ENCODE measurements at places on chromosomes 7 and 10. TPM values are rescaled to one million over a fixed set of nuclear protein-coding genes. Genes with fewer than 3 reads are reported as not detected.

Gene IFRD1
- total RNA-seq = 36.1 TPM

Gene C10orf95
- total RNA-seq = 0.33 TPM

Gene CYP2C19
- not detected for total RNA-seq

Gene NUPR2
- total RNA-seq = not detected

Gene GJD4
- total RNA-seq = not detected

Gene CFAP43
- total RNA-seq = 0.25 TPM

Gene ZYX
- 249 TPM for total RNA-seq

Gene PPP1R9A
- total RNA-seq = not detected

Gene CALHM3
- 0.48 TPM for total RNA-seq

Gene ANKRD1
- not detected for total RNA-seq

Gene JAZF1
- total RNA-seq = 7.2 TPM

Gene GDF2
- not detected for total RNA-seq

DNA sequence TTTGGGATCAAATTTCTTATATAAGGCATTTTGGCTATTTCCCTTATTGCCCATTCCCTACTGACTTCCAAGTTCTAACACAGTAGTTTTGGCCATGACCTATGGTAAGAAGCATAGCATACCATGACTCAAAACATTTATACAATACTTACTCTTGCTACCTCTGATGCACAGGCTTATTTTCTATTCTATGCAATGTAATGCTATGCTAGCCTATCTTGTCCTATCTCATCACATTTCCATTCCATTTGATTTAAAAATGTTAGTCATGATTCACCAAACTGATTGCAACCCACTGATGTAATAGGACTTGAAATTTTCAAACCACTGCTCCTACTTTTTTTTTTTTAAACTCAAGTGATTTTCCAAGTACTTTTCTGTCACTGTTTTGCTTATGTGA lies 658.5 kb downstream of the TYW1 start:
- H3K4me1 ChIP-seq = no peaks in the 10 kb centered on the region
- no peak for DNase-seq
- H3K27ac ChIP-seq = no peak overlapping the region
- no peaks in the 10 kb centered on the region for H3K36me3 ChIP-seq

DNA sequence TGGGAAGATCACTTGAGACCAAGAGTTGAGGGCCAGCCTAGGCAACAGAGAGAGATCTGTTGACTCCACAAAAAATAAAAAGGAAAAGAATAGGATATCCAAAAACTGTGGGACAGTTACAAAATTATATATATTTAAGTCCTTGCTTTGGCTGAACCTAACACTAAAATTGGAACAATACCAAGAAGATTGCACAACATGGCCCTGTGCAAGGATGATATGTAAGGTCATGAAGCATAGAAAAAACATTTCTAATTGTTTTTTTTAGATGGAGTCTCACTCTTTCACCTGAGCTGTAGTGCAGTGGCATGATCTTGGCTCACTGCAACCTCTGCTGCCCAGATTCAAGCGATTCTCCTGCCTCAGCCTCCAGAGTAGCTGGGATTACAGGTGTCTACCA lies 139.0 kb downstream of the TPST1 start:
- H3K27ac ChIP-seq = no peak overlapping the region
- H3K4me3 ChIP-seq = no peak overlapping the region
- H3K4me1 ChIP-seq = no peaks in the 10 kb centered on the region
- no peaks in the 10 kb centered on the region for H3K36me3 ChIP-seq
- peaks cover 7% of the 10 kb centered on the region for H3K27me3 ChIP-seq

DNA sequence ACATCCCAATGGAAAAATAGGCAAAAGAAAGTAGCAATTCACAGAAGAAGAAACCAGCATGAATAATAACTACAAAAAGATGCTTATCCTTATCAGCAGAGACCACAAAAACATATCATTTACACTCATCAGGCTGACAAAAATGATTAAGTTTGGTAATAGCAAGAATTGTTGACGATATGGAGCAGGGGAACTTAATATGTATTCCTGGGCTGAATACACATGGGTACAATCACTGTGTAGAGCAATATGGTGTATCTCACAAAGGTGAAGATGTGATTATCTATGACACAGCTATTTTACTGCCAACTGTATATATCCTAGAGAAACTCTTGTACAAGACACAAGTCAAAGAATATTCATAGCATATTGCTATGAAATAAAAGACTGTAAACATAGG lies 141.8 kb upstream of the NOBOX start:
- no peak overlapping the region for H3K27ac ChIP-seq
- no peak overlapping the region for H3K4me3 ChIP-seq
- DNase-seq = no peak

- peaks cover 2% of the 10 kb centered on the region for H3K36me3 ChIP-seq
- H3K27me3 ChIP-seq = no peaks in the 10 kb centered on the region
- no peak overlapping the region for H3K27ac ChIP-seq
- no peak overlapping the region for H3K4me3 ChIP-seq
- DNase-seq = no peak
Measured at GRCh38 chr7:133433165-133433812, 180.4 kb downstream of the EXOC4 start.

DNA sequence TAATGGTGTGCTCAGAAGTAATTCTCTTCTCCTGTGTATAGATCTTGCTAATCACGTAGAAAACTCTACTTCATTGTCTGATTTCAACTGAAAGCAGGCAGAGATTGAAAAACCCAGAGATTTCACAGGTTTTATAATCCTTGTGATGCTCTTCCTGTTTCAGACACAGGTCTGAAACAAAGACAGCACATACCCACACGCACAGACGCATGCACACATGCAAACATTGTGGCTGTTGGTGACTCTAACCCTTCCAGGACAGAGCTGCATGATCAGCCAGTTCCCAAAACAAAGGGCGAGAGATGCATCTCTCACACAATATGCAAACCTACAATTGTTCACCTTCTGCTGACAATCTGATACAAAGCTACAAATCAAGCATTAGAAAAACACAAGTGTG lies 11.1 kb upstream of the TFEC start:
- H3K36me3 ChIP-seq = no peaks in the 10 kb centered on the region
- no peak overlapping the region for H3K4me3 ChIP-seq
- H3K27ac ChIP-seq = no peak overlapping the region
- H3K4me1 ChIP-seq = no peaks in the 10 kb centered on the region
- DNase-seq = no peak

DNA sequence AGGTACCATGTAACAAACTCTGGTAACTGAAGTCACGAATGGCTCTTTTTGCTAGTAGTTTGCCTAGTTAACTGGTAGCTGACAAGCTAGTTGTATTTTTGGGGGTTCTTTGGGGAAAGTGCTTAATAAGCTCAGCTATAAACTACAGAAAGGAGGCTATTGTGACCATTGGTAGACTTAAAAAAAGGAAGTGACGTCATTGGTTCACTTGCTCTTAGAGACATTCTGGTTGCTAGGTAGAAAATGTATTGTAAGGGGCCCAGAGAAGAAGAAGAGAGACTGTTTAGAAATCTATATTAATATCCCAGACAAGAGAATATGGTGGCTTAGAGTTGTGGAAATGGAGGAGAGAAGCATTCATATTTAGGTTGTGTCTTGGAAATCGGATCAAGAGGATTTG lies 103.0 kb downstream of the NXPH1 start:
- H3K27me3 ChIP-seq = no peaks in the 10 kb centered on the region
- no peaks in the 10 kb centered on the region for H3K4me1 ChIP-seq
- no peak overlapping the region for H3K4me3 ChIP-seq
- H3K27ac ChIP-seq = no peak overlapping the region

- no peak for DNase-seq
- no peaks in the 10 kb centered on the region for H3K4me1 ChIP-seq
- H3K36me3 ChIP-seq = no peaks in the 10 kb centered on the region
- no peak overlapping the region for H3K4me3 ChIP-seq
Measured at GRCh38 chr10:131404886-131405285, 93.4 kb upstream of the TCERG1L start.

DNA sequence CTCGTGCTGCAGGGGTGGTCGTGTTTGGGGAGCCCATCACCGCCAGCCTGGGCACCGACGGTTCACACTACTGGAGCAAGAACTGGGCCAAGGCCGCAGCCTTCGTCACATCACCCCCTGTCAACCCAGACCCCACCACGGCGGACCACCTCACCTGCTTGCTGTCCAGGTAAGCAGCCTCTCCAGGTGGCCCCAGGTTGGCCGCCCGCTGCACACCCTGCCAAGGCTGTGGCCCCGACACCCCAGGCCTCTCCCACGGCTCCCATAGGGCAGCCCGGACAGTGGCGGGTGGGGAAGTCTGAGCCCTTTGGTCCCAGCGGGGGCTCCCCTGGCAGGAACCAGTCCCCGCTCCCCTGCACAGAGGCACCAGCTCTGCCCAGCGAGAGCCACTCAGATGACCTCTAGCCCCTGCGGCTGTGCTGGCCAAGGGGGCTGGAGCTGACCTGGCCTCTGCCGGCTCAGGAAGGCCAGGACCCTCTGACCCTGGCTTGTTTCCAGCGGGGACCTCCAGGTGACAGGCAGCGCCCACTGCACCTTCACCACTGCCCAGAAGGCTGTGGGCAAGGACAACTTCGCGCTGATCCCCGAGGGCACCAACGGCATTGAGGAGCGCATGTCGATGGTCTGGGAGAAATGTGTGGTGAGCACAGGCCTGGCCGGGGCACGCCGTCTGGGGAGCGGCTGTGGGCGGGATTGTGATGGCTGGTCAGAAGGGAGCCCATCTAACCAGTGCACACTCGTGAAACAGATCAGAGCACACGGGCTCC lies 13.8 kb downstream of the DPYSL4 start:
- no peaks in the 10 kb centered on the region for H3K4me1 ChIP-seq
- no peak overlapping the region for H3K4me3 ChIP-seq
- no peaks in the 10 kb centered on the region for H3K27me3 ChIP-seq

- H3K4me1 ChIP-seq = peaks cover 2% of the 10 kb centered on the region
- H3K27ac ChIP-seq = no peak overlapping the region
- DNase-seq = peak; percentile 55
- H3K36me3 ChIP-seq = no peaks in the 10 kb centered on the region
- H3K4me3 ChIP-seq = peak overlapping the region; percentile 38
Measured at GRCh38 chr10:100621360-100622205, 85.8 kb downstream of the HIF1AN start.

DNA sequence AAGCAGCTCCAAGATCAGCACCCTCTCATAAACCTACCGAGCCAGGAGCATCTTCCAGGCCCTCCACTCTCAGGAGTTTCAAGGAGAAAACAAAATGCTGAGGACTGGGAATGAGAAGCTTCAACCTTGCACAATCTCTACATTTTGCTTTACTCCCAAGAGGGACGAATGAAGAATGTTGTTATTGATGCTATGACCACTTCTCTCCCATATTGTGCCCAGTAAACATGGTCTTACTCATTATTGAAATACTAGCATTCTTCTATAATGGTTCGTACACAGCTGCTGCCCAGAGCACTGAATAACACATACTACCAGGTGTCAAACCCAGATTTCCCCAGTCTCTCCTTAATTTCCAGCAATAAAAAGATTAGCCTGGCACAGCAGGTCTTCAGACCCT lies 63.4 kb upstream of the BET1 start:
- H3K4me3 ChIP-seq = no peak overlapping the region
- H3K27ac ChIP-seq = no peak overlapping the region
- peaks cover 16% of the 10 kb centered on the region for H3K4me1 ChIP-seq
- peaks cover 54% of the 10 kb centered on the region for H3K27me3 ChIP-seq
- no peak for DNase-seq

- no peak overlapping the region for H3K4me3 ChIP-seq
- H3K27me3 ChIP-seq = no peaks in the 10 kb centered on the region
- DNase-seq = no peak
- H3K4me1 ChIP-seq = peaks cover 14% of the 10 kb centered on the region
- peaks cover 5% of the 10 kb centered on the region for H3K36me3 ChIP-seq
- H3K27ac ChIP-seq = no peak overlapping the region
Measured at GRCh38 chr10:95660283-95660682, 3.8 kb upstream of the ALDH18A1 start.

- H3K27me3 ChIP-seq = peaks cover 40% of the 10 kb centered on the region
- no peak overlapping the region for H3K27ac ChIP-seq
- no peak overlapping the region for H3K4me3 ChIP-seq
- H3K4me1 ChIP-seq = no peaks in the 10 kb centered on the region
Measured at GRCh38 chr7:25546306-25546705, 318.0 kb upstream of the NPVF start.

- no peaks in the 10 kb centered on the region for H3K27me3 ChIP-seq
- no peaks in the 10 kb centered on the region for H3K36me3 ChIP-seq
- no peak overlapping the region for H3K4me3 ChIP-seq
- H3K4me1 ChIP-seq = no peaks in the 10 kb centered on the region
Measured at GRCh38 chr10:125233726-125234125, 73.4 kb upstream of the CTBP2 start.

DNA sequence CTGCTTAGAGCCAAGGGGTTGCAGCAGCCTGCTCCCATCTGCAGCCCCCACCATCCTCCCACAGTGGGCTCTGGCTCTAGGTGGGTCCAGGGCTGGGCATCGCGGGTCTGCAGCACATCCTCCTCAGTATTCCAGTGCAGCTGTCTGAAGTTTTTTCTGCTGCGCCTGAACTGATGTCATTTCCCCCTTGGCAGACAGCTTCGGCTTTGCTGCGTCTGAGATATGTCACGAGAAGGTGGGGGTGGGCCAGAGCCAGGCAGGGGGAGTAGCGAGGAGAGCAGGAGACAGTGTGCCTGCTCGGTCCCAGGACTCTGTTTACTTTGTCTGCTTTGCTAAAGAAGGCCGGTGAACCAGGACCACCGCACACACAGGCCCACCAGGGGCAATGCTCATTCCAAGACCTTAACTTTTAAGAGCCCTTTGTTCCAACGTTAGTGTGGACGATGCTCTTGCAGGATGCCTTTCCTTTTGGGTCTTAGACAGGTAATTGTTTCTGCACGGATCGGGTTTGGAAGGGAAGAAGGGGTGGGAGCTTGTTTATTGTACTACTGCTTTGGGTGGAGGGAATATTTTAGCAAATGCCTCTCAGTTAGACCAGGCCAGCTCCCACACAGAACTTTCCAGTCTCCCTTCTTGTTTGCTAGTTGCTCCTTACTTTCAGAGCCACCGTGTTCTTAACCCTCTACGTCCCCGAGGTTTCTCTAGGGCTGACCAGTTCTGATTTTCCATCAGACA lies 32.4 kb downstream of the WBP1L start:
- H3K4me1 ChIP-seq = peaks cover 21% of the 10 kb centered on the region
- H3K27ac ChIP-seq = no peak overlapping the region
- H3K27me3 ChIP-seq = no peaks in the 10 kb centered on the region
- H3K36me3 ChIP-seq = peaks cover 6% of the 10 kb centered on the region
- no peak overlapping the region for H3K4me3 ChIP-seq

DNA sequence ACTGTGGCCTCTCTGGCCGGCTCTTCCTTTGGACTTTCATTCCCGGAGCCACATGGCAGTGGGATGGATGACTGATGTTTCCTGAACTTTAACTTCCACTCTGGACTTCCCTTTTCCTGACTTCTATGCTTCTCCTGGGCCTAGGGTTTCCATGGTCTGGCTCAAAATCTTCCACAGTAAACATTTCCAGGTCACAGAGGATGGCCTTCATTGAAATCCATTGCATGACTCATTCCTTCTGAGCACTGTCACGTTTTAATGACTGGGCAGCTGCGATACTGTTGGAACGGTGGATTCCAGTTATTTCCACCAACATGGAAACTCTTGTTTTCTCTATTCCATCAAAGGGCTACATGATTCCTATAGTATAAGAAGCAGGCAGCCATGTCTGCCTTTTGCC lies 24.4 kb upstream of the ZNF273 start:
- H3K4me3 ChIP-seq = no peak overlapping the region
- no peak overlapping the region for H3K27ac ChIP-seq
- no peaks in the 10 kb centered on the region for H3K4me1 ChIP-seq
- H3K27me3 ChIP-seq = peaks cover 14% of the 10 kb centered on the region
